SJCRH30 (cell line): ENCODE measurements at places on chromosomes 12 and 14.

- DNase-seq = no peak
These were observed at the start of gene IKZF4 for GRCh38 chr12:56020423-56021184. TSS of gene IKZF4 (plus strand) at chr12:56021043. CDS start at chr12:56021494, 451 bp downstream.

GRCh38 chr12:41120211-41120610, 67.9 kb upstream of the PDZRN4 start:
- no peak for DNase-seq

DNA sequence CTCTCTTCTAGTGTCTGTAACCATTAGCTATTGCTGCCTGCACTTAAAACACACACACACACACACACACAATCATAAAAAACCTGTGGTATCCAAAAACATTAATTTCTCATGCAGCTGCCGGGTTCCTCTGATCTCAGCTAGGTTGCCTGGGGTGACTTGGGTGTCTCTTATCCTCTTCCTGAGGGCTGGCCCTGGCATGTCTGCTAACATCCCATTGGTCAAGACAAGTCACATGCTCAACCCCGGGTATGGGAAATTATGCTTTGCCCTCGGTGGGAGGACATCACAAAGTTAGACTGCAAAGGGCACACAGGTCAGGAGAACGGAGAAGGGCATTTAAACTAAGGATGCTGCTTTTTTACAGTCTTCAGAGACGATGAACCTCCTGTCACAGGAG, 55.7 kb downstream of the TRPV4 start:
- DNase-seq = peak; percentile 77

DNA sequence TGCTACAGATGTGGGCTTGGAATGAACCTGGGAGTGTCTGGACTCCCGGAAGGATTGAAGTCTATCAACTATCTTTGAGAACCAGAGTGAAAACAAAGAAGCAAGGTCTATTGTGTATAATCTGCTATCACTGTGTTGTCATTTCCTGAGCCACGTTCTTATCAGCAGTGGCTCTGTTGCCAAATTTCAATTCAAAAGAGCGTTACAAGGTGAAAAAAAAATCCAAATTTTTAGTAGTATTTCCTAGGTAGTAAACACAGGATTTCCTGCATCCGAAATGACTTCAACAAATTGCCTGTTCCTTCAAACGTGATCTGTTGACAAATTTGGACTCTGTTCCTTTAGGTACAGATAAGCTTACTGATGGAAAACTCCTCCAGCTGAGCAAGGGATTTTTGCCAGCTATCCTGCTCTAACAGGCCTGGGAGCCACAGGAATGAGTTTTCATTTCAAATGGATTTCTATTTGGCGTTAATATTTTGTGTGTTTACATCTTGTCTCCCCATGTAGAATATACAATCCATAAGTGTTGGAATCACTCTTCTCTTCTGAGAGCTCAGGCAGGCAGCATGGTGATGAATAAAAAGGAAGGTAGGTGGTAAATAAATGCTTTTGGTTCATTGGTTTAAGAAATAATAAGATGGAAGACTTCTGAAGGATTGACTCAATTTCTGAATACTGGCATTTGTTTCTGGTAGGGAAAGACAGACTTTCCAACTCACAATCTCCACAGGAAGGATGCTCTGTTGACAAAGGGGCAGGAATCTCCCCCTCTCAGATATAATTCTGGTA, 58.5 kb downstream of the GPR135 start:
- no peak for DNase-seq

- DNase-seq = no peak
These were observed 13.6 kb upstream of the FOXN3 start for GRCh38 chr14:89430391-89431236.

DNA sequence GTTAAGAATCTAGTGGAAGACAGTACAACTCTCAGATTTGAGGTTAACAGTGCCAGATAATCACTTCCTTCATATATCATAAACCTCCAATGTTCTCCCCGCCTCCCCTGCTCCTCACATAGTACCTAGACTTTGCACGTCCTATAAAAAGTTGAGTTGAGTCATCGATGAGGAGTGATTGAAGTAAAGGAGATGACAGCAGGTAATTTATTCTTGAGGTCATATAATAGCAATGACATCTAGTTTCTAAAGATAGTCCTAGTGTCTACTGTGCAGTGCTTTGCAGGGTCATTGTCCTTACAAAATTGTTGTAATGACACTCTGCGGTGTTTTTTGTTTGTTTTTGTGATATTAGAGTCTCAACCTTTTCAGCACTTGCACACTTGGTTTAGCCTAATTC, 510.5 kb upstream of the LRFN5 start:
- DNase-seq = no peak

DNA sequence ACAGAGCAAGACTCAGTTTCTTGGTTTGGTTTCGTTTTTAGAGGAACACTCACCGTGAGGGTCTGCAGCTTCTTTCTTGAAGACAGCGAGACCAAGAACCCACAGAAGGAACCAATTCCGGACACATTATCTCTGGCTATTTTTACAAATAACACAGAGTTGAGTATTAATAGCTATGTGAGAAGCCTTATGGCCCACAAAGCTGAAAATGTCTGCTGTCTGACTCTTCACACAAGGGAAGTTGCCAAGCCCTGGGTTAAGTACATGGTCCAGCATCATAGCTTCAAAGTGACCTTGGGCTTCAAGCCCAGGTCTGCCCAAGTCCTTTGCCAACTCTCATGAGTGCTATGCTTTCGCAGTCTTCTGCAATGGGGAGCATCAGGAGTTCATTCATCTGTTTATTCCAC, 2.6 kb upstream of the LGMN start:
- no peak for DNase-seq

DNA sequence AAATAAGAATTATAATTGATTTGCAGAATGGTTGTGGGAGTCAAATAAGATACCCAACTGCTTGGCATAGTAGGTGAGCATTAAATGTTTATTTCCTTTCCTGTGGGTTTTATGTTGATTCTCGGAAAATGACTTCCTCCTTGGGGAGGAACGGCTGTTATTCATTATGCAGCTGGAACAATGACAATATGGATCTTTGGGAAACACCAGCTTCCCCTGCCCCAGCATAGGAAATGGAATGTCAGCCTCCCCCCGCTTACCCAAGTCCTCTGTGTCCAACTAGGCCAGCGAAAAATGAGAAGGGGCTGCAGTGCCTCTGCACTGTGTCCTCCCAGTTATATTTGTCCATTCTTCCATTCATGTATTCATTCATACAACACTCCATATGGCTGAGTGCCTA, 11.7 kb upstream of the CCDC177 start:
- DNase-seq = no peak

GRCh38 chr12:46629331-46630229, 196.2 kb downstream of the SLC38A4 start:
- no peak for DNase-seq

DNA sequence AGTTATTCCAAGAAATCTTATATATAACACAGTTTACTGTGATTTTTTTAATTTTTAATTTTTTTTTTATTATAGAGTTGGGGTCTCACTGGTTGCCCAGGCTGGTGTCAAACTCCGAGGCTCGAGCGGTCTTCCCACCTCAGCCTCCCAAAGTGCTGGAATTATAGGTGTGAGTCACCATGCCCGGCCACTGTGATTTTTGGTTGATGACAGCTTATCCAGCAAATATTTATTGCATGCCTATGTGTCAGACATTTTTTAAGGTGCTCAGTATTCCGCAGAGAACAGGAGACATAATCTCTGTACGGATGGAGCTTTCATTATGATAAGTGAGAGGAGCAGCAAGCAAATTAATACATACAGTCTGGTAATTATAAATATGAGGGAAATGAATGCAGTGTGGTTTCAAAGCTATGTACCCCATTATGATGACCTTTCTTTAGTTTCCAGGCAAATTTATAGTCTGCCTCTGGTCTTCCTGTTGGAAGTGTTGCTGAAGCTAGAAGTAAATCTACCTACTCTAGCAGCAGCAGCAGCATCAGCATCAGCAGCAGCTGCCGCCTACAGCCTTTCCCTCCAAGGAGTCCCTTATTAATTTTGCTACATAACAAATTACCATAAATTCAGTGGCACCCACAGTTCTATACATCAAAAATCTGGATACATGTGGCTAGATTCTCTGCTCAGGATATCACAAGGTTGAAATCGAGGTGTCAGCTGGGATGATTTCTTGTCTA, 32.3 kb downstream of the FRS2 start:
- no peak for DNase-seq

GRCh38 chr14:68398370-68398769, 394.5 kb downstream of the ZFP36L1 start:
- no peak for DNase-seq

GRCh38 chr12:109723311-109723881, 9.8 kb downstream of the FAM222A start:
- DNase-seq = no peak

GRCh38 chr12:6827982-6828780, at the start of gene P3H3:
TSS of gene P3H3 (plus strand) at chr12:6828407. CDS start at chr12:6828441, 34 bp downstream.
- peak; percentile 67 for DNase-seq

DNA sequence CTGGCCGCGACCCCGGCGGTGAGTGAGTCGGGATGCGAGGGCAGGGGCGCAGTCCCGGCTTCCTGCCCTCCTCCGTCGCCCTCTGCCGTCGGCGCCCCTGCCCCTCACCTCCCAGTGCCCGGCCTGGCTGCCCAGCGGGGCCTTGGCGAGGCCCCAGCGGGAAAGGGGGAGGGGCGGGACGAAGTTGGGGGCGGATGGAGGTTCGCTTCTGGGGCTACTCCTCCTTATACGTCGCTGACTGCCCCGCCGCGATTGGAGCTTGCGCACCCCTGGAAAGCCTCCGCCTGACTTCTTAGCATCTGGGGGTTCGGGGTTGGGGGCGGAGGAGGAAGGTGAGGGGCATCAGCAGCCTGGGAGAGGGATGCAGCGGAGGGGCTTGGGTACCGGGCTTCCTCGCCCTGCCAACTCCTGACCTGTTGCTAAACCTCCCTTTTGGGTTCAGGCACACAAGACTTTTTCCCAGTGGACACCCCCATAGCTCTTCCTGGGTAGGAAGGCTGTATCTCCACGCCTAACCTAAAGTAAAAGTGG, 406 bp downstream of the TMEM263 start:
- DNase-seq = peak; percentile 69

GRCh38 chr12:124006085-124006845, 33.2 kb downstream of the ZNF664 start:
- no peak for DNase-seq

- DNase-seq = no peak
These were observed 75.9 kb downstream of the TNFAIP2 start for GRCh38 chr14:103199124-103199523.

DNA sequence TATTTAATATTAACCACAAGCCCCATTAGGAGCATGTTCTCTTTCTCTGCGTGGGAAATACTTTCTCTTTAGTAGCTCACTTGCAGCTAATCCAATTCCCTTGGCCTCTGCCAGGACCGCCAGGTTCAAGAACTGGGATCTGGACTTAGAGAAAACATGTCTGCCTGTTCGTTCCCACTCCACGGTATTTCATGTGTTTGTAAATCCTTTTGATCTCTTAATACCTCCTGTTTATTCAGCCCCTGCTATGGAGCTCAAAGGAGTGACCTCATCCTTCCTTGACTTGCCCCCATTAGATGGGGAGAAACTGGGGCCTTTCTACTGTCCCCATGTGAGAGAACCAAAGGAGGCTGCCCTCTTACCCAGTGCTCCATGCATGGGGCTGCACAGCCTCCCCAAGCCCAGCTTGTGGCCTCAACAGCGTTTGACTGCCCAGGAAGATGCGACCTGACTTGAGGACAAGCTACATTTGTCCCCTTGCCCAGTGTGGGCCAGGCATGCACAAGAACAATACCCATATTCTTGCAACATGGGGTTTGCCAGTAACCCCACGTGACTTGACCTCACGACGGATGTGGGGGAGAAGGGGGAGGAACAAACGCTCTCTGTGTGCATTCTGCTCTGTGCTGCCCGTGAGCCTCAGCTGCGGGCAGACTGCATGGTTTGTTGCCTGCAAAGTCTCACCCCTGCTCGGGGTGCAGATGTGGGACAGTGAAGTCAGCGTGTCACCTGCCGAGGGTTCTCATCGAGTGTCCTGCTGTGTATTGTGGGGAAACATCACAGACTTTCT, 30.3 kb downstream of the CD9 start:
- peak; percentile 96 for DNase-seq

DNA sequence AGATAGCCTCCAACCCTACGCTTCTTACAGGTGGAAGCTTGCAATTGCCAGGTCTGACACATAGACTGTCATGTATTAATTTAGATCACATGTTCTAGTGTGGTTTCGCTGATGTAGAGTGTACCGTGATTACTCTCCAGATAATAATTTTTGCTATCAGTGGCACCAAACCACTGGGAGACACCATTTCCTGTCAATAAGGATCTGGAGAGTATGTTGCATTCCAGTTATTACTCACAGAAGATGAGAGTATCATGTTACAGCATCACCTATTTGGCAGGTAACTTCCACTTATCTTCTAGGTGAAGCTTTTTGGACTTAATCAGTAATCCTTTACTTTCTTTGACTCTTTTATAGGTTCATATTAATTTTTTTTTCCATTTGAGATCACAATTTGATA, 147.2 kb downstream of the HELB start:
- no peak for DNase-seq

- no peak for DNase-seq
These were observed 79.8 kb upstream of the DIO2 start for GRCh38 chr14:80291101-80291500.

DNA sequence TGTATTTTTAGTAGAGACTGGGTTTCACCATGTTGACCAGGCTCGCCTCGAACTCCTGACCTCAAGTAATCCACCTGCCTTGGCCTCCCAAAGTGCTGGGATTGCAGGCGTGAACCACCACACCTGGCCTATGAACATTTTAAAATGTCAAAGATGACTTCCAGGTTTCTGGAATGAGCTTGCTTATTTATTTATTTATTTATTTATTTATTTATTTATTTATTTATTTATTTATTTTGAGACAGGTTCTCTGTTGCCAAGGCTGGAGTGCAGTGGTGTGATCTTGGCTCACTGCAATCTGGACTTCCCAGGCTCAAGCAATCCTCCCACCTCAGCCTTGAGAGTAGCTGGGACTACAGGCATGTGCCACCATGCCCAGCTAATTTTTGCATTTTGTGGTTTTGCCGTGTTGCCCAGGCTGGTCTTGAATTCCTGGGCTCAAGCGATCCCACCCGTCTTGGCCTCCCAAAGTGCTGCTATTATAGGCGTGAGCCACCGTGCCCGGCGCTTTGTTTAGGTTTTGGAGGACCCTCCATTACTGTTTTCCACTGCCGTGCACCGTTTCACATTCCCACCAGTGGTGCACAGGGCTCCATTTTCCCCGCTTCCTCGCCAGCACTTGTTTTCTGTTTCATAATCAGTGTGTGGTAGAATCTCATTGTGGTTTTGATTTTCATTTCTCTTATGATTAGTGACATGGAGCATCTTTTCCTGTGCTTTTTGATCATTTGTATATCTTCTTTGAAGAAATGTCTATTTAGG, 6.4 kb upstream of the CFAP251 start:
- no peak for DNase-seq

- no peak for DNase-seq
These were observed 50.8 kb downstream of the RPS6KA5 start for GRCh38 chr14:91009501-91010152.
